ENCODE measurements at places on chromosomes 5 and 9.

DNA sequence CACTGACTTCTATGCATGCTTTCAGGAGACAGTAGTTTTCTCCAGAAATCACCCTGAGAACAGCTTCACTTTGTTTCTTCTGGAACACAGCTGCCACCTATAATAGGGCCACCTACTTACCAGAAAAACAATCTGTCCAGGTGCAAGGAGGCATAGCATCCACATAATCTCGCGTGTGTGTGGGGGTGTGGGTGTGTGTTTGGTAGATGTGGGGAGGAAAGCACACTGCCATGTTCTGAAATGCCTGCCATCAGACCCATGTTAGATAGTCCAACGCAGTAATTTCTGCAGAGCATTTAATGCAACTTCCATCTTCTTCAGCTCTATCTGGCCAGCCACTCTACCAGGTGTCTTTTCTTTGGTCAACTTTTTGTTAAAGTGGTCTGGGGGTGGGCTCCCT, 102.9 kb downstream of the ACER2 start:
- DNase-seq: no peak

- DNase-seq: no peak
These were observed 46.6 kb downstream of the COL15A1 start for GRCh38 chr9:98990181-98990870.

DNA sequence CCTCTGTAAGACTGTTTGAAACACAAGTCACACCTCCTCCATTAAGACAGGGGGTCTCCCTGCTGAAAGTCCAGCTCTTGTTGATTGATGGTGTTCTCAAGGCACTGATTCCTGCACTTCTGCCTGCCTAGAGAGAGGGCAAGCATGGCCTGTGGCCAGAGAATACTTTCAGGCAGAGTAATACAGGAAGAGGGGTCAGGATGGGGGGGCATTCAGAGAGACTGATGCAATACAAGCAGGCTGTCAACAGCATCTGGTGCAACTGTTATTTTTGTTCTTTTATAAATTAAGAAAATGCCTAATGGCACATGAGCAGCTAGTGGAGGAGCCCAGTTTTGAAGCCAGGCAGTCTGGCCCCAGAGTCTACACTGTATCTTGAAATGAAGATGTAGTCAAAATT, 302.2 kb downstream of the DIRAS2 start:
- no peak for DNase-seq

DNA sequence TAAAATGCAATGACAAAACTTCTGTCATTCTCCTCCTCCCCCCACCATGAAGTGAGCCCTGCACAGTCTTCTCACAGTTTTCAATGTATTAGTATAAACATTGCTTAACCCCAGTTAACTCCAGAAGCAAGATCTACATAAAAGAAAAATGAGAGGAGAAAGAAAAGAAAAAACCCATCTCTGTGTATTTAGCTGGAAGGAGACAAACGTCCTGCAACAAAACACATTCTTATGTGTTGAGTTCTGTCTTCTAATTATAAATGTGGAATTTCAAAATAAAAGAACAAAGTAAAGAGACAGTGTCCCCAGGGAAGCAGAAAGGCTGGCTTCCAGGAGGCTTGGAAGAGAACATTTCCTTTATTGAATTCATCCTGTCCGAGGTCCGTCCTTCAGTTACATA, 491.9 kb upstream of the TUSC1 start:
- no peak for DNase-seq

- DNase-seq: peak; percentile 17
These were observed at the start of gene PDCD1LG2 for GRCh38 chr9:5510360-5510931. TSS of gene PDCD1LG2 (plus strand) at chr9:5510531. CDS start at chr9:5522547, 12,016 bp downstream.

GRCh38 chr9:3912280-3912679, 386.5 kb upstream of the RFX3 start:
- no peak for DNase-seq

GRCh38 chr5:94891972-94892371, 273.5 kb downstream of the SLF1 start:
- DNase-seq: no peak

GRCh38 chr5:9269014-9269413, 276.9 kb downstream of the SEMA5A start:
- no peak for DNase-seq

DNA sequence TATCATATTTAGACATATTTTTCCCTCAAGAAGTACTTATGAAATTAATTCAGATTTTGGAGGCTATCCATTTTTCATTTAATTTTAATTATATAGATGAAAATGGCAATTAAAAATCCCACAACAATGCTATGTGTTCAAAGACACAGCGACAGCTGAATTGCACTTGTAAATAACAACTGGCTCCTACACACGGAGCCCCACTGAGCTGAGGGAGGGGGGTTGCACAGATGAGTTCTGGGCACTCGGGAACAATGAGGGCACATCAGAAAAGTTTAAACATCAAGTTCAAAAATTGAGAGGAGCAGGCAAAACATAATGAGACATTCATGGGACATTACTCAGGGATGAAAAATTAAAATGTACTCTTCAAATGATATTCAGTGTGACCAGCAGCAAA, 104.9 kb downstream of the MARCHF3 start:
- DNase-seq: no peak

GRCh38 chr5:123756816-123757215, 244.8 kb downstream of the CSNK1G3 start:
- DNase-seq: no peak

DNA sequence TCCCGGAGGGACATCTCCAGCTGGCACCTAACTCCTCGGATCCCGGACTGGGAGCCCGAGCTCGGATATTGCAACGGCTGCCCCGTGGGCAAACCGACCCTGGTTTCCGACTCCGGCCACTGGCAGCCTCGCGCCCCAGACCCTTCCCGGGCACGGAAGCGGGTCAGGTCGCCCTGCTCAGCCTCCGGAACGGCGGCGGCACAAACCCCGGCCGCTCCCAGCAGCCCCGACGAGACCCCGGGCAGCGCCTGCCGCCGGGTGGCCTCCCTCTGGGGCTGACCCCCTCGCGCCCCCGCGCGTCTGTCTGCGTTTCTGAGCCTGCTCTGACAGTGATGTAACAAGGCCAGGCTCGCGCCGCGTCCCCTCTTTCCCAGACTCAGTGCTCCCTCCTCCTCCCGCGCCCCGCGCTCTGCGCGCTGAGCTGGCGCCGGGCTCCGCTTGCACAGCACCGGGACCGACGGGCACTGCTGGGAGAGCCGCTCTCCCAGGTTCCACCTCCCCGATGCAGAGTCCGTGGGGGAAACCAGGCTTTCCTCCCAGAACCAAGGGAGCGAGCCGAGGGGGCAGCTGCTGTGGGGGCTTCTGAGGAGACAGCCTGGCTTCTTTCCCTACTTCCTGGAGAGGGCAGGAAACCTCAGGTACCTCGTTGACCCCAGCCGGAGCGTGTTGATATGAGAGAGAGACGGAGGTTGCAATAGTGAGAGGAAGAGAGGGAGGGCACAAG, at the start of gene TMEM215:
Gene TMEM215 (plus strand): TSS at position 373 of the 724 bp plus-strand sequence. CDS start 644 bp downstream, outside the sequence.
- no peak for DNase-seq

DNA sequence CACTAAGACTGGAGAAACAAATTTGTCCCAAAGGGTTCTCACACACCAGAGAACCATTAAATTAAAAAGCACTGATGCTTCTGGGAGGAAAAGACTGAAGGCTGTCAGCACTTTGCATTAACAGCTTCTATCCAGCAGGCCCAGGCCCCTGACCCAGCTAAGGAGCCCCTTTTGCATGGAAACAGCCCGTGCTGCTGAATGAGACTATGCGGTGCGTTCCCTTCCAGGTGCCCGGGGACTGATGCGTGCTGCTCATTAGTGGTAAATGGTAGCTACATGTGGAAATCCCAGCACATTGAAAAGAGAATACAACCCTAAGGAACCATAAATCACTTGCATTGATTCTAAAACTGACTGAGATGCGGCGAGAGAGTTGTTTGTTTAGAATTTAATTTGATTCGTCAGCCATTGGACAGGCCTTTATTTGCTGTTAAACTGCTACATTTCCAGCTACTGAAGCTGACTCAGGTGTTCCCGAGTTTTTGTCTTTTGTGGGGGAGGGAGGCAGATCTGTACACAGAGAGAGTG, 351.0 kb upstream of the SLC24A2 start:
- DNase-seq: no peak

- no peak for DNase-seq
These were observed 16.7 kb downstream of the WHRN start for GRCh38 chr9:114488398-114489129.

- no peak for DNase-seq
These were observed 11.3 kb downstream of the CARD19 start for GRCh38 chr9:93107151-93107824.

GRCh38 chr9:120852240-120853010, 9.7 kb upstream of the PSMD5 start:
- DNase-seq: no peak

DNA sequence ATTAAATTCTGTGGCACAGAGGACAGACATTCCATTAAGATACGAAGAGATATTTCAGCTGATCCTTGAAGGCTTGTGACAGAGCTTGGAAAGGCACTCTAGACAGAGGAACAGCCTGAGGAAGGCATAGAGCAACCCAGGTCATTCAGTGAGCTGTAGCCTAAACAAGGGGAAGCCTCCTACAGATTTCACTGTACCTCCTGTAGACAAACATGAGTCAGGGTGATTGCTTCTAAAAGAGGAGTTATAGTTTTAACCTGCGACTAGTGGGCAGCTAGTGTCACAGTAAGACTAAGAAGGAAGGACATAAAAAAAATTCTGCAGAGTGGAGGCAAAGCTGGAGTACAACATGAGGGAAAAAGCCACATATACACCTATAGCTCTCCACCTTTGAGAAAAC, 43.5 kb upstream of the ANKDD1B start:
- DNase-seq: no peak
